ENCODE measurements at places on chromosomes 2 and 18.

DNA sequence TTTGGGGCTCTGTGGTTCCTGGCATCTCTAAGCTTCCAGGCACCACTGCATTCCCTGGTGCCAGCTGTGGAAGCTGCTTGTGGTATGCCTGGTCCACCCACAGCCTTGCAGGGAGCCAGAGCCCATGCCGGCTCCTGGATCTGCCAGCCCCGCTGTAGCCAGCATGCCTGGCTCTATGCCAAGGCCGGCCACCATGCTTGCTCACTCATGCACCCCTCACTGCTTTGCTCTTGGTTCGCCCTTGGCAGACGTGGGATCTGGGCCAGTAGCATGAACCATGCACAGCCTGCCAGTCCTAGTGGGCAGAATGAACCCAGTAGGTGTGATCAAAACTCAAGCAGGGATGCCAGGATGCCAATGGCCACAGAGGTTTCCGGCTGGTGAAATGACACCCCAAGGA, 634.2 kb upstream of the TMEFF2 start:
- DNase-seq, result no peak

DNA sequence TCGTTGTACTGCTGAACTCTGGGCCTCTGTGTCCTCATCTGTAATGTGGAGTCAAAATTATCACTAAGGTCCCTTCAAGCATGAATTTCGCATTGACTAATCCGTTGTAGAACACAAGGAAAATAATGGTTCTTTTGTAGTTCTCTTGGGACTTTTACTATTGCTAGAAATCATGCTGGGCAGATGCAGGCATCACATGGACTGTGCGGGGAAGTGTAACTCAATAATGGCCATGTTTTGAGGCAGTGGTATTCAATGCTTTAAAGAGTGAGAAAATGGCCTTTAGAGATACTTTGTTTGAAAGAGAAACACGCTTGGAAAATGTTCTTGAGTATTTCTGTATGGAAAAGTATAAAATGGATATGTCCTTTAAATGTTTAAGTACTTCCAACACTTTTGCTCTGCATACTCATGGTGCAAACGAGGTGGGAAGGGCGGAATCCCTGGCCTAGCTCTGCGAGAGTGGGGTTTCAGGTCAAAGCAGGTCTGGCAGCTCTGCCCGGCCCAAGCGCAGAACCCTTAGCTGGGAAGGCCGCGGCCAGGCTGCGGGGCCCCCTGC, 117.3 kb upstream of the MSTN start:
- DNase-seq, result peak; percentile 11

- no peak for DNase-seq
Observed at GRCh38 chr2:173652767-173653431, 298.2 kb downstream of the CDCA7 start.

GRCh38 chr2:230723363-230723762, 10.7 kb downstream of the CAB39 start:
- no peak for DNase-seq

DNA sequence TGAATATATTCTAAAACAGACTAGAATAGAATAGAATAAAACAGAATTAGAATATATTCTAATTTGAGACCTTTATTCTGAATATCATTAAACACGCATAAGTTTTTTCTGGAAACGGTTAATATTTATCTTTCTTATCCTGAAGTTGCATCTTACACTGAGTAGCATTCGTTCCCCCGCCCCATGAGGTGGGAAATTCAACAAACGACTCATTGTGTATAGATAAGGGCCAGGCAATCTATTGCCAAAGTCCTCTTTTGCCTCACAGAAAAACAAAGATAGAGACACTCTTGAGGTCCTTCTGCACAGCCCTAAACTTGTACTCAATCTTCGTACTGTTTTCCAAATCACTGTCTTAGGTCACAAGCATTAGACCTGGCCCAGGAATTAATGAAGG, 98.1 kb downstream of the COL6A3 start:
- no peak for DNase-seq

All from NCI-H2171 treated with DMSO at 0.1 percent for 48 hours (cell line).